NCI-H2029 treated with DMSO at 0.1 percent for 48 hours (cell line): ENCODE measurements at places on chromosomes 5 and 9.

DNA sequence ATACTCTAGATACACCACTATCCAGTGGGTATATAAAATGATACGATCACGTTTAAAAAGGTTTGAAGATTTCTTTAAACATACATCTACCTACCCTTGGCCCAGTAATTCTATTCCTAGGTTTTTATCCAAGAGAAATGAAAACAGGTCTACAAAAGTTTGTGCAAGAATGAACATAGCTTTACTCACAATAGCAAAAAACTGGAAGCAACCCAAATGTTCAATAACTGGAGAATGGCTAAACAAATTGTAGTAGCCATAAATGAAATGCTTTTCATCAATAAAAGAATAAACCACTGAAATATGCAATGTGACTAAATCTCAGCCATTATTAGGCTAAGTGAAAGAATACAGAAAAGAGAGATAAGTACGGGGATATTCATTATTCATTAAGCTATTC, 438.9 kb downstream of the ARHGEF28 start:
- no peak for DNase-seq

DNA sequence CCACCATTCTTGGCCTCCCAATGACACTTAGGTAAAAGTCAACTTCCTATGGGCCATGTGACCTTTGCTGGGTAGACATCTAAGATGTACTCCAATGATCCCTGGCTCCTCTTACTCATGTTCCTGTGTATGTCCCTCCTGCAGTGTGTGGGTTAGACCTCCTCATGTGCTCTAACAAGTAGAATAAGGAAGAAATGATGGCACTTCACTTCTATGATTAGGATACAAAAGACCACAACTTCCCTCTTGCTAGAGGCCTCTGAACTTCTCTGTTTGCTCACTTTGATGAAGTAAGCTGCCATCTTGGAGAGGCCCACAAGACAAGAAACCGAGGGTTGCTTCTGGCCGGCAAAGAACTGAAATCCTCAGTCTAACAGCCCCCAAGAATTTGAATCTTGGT, 131.8 kb downstream of the TAF11L14 start:
- DNase-seq: no peak

GRCh38 chr9:100784755-100785154, 206.9 kb downstream of the CAVIN4 start:
- DNase-seq: no peak

DNA sequence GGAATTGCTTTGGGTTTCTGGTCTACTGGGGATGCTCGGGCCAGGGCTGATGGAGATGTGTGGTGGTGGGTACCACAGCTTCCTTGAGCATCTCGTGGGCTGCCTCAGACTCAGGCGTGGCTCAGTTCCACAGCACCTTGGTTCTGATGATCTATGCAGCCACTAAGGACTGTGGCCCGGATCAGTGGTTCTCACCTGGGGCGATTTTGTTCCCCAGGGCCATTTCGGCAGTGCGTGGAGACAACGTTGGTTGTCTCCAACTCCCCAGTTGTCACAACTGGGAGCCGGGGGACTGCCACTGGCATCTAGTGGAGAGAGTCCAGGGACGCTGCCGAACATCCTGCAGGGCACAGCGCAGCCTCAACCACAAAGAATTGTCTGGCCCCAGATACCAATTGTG, 47.7 kb downstream of the FGF18 start:
- no peak for DNase-seq

- no peak for DNase-seq
These were observed 18.8 kb downstream of the BICD2 start for GRCh38 chr9:92745881-92746280.

DNA sequence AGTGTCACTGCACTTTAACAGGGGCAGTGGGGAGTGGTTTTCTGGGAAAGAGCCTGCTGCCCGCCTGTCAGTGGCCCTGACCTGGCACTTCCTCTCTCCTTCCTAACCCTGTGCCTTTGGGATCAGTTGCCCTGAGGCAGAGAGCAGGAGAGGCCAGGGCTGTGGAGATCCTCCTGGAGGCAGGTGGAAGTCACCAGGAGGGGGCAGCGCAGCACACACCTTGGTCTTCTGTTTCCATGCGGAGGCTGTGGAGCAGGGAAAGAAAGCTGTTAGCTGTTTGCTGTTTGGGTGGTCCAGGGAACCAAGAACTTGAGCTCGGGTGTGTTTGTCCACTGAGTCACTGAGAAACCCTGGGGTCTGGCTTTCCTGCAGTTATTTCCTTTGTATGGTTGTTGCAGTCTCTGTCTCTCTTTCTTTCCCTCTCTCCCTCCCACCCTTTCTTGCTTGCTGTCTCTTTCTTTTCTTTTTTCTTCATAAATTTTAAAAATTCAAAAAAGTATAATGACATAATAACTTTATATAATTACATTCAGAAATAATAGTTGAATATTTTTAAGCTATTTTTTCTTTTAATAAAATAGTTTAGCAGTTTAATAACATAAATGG, 28.1 kb downstream of the NTRK2 start:
- no peak for DNase-seq

- no peak for DNase-seq
These were observed 17.5 kb downstream of the CYFIP2 start for GRCh38 chr5:157283434-157283833.

- DNase-seq: no peak
These were observed 206.1 kb downstream of the RGS3 start for GRCh38 chr9:113669522-113670115.

- peak; percentile 25 for DNase-seq
These were observed 664 bp upstream of the ARSB start for GRCh38 chr5:78985725-78986223.

DNA sequence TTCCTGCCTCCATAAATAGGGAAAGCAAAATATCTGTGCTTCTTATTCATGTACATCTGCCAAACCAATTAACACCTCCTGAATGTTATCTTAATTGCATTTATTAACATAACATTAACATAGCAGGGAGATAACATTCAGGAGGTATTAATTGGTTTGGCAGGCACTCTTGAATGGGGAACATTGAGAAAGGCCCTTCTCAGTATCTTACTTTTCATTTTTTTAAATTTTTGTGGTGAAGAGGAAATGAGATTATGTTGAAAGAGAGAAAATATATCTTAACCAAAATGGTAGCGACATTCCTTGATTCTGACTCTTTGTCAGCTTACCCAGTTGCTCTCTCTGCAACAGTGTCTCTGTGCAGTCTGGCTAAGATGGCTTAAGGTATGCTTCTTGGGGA, 100.4 kb upstream of the TLE1 start:
- no peak for DNase-seq

GRCh38 chr5:73125289-73125688, 4.9 kb downstream of the TMEM171 start:
- DNase-seq: no peak

DNA sequence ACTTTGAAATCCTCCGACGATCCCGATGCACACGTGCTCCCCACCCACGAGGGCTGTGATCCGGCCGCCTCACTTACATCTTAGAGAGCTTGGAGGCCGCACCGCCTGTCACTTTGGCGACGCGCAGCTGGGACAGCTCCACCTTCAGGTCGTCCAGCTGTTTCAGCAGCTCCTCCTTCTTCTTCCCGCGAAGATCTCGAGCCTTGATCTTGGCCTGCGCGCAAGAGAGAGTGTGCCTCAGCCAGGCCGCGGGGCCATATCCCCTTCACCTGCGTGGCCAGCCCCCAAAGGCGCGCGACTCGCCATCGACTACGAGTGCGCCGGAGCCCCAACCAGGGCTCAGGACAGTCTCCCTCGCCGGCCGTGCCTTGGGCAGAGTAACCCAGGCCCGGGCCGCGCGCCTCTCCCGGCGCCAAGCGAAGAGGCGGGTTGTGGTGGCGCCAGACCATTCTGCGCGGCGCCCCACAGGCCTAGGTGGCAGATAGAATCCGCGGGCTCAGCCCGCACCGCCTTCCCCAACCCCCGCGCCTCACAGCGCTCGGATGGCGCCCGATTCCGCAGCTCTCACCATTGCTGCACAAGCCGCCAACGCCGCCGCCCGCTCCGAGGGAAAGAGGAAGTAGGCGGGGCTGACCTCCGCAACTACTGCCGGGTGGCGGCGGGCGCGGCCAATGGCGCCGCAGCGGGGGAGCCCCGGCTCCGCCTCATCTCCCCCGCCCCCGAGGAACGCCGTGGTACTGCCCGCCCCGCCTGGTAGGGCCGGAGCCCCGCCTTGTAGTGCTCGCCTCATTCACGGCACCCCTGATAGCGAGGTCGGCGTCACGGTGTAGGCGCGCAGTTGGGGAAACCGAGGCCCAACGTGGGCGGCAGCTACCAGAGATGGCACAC, at the start of the genes ARPC5L and RPL35:
Gene ARPC5L, plus strand, starts transcription at position 789 of the 888 bp plus-strand sequence. CDS start 7,161 bp downstream, outside the sequence.
Gene RPL35, minus strand, starts transcription at position 616 of the 888 bp plus-strand sequence. Its CDS starts 45 bp downstream, at position 571.
- peak; percentile 68 for DNase-seq

GRCh38 chr5:61994171-61994570, 311.8 kb upstream of the KIF2A start:
- no peak for DNase-seq

DNA sequence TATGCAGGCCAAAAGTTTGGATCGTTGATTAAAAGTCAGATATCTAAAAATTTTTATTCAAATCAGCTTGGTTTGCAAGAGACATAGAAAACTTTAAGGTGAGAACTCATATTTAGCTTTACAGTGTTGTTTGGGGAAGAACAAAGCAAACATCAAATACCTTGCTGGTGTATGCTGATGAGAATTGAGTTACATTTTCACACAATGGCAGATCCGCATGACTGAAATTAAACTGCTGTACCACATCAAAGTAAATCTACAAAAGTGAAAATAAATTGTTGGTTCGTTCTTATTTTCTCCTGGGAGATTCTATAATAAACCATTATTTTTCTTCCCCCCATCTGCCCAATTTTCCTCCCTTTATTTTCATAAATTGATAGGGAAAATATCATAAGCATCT, 198.2 kb upstream of the PCSK5 start:
- DNase-seq: no peak

- DNase-seq: no peak
These were observed 21.5 kb downstream of the SKP2 start for GRCh38 chr5:36173426-36173825.

- DNase-seq: no peak
These were observed 60.6 kb downstream of the RGS7BP start for GRCh38 chr5:64566310-64566916.

DNA sequence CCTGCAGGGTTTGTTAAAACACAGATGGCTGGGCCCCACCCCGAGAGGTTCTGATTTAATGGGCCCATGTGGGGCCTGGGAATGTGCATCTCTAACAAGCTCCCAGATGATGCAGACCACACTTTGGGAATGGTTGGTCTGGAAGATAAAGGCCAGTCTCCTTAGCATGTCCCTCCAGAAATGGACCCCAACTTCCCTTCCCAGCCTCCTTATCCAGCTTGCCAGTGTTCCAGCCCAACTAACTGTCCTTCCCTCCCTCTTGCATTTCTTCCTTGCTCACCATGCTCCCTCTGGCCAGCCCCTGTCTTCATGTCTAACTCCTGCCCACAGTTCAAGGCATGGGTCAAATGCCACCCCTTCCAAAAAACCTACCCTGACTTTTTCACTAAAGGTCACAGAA, 196.1 kb upstream of the TBC1D2 start:
- DNase-seq: no peak

GRCh38 chr5:156685481-156685880, 164.6 kb upstream of the PPP1R2B start:
- no peak for DNase-seq

DNA sequence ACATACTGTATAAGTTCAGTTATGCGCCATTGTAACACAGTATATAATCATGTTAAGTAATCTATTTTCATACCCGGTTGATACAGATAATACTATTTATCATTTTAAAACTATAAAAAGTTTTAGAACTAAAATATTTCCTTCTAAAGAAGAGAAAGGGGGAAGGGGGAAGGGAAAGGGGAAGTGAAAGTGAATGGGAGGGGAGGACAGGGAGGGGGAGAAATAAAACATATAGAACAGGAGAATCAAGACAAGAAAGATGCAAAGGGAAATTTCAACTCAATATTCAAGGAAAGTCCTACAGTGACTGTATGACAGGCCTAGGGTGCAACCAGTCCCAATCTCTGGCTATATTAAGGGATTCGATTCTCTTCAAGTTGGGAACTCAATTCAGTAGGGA, 1278.8 kb downstream of the MAT2B start:
- no peak for DNase-seq

DNA sequence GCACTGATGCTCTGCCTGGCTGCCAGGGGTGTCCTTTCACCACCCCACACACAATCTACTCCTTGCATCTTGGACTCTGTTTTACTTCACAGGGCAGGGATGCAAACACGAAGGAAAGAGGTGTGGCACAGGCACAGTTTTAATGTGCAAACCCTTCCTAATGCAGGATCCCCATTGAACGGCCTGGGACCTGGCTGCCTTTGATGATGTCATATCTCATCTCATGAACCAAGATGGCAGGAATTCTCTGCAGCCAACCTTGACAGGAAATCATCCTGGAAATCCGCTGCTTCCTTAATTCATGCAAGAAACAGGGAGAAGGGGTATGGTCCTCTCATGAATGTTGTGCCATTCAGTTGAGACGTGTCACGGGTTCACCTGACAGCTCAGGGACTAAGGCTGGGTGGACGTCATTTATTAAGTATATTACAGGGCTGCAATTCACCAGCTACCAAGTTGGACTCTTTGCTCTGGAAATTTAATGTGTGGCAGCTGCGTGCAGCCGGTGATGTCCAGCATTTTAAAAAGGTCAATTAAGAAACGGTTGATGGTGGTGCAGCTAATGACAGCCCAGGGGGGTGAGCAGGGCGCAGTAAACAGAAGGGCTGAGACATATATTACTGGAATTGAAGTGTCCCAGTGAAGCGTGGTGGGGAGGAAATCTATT, 91.5 kb downstream of the LMNB1 start:
- no peak for DNase-seq

GRCh38 chr5:142881784-142882126, 111.6 kb downstream of the ARHGAP26 start:
- DNase-seq: no peak

GRCh38 chr5:139711067-139711905, 63.1 kb downstream of the CXXC5 start:
- DNase-seq: no peak

GRCh38 chr5:33346534-33346933, 94.2 kb upstream of the TARS1 start:
- DNase-seq: no peak

DNA sequence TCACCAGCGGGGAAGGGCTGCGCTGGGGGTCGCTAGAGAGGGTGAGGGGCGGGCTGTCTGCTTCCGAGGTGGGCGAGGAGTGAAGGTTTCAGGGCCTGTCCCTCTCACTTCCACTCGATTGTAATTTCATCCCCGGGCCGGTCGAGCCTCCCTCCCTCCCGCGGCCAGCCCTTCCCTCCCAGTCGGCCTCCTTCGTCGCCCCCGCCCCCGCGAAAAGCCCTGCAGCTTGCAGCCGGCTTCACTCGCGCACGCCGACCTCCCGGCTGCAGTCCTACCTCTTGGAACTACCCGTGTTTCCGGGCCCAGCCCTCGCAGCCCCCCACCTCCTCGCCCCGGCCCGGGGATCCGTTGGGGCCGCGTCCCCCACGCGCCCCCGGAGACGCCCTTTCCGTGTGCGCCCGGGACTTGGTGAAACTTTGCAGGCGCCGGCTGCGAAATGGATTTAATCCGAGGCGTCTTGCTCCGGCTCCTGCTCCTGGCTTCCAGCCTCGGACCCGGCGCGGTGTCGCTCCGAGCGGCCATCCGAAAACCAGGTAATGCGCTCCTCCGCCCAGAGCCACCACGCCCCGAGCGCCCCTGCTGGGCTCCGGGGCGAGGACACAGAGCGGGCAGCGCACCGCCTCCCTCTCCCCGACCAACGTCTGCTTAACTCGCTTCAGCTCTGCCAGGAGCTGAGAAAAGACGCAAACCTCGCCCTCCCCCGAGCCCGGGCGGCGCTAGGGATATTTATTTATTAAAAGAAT, at the start of gene EGFLAM:
Gene EGFLAM, plus strand, starts transcription at position 241 of the 743 bp plus-strand sequence. Its CDS starts 196 bp downstream, at position 437.
- no peak for DNase-seq
